Right atrium auricular region (tissue), 2 donors: ENCODE measurements at places on chromosomes 1 and 21.

GRCh38 chr1:27391511-27392095, 819 bp upstream of the GPR3 start:
- DNase-seq, result peak; percentile 80

- DNase-seq, result no peak
Observed at GRCh38 chr1:44242746-44243145, 29.5 kb downstream of the DMAP1 start.

DNA sequence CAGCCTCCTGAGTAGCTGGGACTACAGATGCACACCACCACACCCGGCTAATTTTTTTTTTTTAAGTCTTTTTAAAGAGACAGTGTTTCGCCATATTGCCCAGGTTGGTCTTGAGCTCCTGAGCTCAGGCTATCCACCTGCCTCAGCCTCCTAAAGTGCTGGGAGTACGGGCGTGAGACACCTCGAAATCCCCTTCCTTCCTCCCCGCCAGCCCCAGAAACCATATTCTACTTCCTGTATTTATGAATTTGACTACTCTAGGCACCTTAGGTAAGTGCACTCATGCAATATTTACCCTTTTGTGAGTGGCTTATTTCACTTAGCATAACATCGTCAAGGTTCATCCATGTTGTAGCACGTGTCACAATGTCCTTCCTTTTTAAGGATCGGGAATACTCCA, 6.9 kb upstream of the LRP8 start:
- no peak for DNase-seq

DNA sequence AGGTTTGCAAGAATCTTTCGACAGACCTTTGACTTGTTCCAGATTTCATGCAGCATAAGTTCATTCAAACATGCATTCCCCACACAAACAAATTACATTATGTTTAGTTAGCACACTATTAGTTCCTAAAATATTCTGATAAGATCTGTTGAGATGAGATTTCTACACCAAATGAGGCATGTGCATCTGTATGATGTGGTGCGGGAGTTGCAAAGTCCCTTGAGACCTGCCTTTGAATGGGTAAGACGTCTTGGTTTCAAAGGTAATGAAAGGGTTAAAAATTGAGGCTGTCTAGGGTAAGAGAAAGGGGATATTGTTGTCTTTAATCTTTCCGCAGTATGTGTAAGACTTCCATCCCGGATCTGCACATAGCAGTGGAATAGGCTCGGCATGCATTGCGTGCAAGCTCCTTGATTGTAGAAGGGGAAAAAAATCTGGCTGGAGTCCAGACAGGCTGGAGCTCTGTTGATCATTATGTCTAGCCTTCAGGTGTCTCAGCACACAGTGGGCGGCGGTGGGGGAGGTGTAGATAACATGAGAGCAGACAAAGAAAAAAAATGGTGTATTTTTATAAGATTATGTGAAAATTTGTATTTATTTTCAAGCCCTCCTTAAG, 296.6 kb downstream of the PTPRC start:
- peak; percentile 75 for DNase-seq

DNA sequence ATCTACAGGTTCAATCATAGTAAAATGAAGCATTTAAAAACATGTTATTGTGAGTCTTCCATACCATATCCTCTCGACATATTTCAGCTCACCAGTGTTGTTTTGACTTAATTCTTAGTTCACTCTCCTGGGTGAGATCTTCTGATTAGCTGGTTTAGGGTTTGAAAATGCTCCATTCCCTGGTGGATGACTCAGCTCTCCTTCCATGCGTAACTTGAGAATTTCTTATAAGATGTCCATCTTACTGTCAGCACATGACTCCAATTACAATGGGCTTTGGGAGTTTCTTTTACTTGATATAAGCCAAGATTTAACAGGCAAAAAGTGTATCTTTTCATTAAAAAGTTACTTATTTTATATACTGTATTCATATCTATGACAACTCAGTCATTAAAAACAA, 476.5 kb downstream of the BRINP3 start:
- no peak for DNase-seq

DNA sequence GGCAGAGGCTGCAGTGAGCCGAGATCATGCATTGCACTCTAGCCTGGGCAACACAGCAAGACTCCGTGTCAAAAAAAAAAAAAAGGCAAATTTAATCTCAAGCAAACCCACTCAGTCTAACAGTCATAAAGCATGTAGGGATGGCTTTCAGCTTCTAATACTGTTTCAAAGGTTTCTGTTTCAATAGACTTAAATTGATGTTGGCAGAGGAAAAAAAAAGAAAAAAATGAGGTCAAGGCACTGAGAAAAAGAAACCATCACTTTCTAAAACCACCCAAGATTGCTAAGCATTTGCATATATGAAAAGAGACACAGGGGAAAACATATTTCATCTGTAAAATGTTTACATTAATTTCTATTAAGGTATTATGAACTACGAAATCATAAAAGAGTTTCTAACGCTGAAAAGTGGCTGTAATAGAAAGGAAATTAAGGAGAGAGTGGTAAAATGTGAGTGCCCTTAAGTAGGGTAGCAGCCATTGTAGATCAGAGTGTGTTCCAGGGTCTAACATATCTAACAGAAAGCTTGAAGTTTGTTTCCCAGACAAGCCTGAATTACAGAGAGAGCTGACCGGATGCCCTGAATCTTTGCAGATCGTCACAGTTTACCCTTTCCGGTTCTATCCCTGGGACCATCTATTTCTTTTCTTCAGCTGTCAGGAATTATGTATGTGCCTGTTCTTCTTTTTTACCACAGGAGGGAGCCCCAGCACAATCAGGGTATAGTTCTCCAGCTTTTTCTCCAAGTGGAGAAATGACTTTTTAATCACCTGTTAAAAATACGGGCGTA, 70.0 kb downstream of the PLD5 start:
- DNase-seq, result no peak

- no peak for DNase-seq
Observed at GRCh38 chr1:54350360-54350759, 55.8 kb downstream of the SSBP3 start.

- DNase-seq, result no peak
Observed at GRCh38 chr1:101741910-101742309, 254.8 kb downstream of the OLFM3 start.

GRCh38 chr1:242828828-242829227, 304.3 kb upstream of the PLD5 start:
- no peak for DNase-seq

- no peak for DNase-seq
Observed at GRCh38 chr1:151638812-151639211, 27.0 kb downstream of the SNX27 start.

- no peak for DNase-seq
Observed at GRCh38 chr1:56396581-56396980, 182.8 kb downstream of the PLPP3 start.

- no peak for DNase-seq
Observed at GRCh38 chr1:209816923-209817322, 10.8 kb upstream of the UTP25 start.

GRCh38 chr1:79422726-79423125, 416.2 kb upstream of the ADGRL4 start:
- DNase-seq, result no peak

- no peak for DNase-seq
Observed at GRCh38 chr1:161792740-161793139, 26.6 kb downstream of the ATF6 start.

GRCh38 chr1:14778898-14779865, 180.7 kb downstream of the KAZN start:
- DNase-seq, result no peak

- DNase-seq, result no peak
Observed at GRCh38 chr1:154129391-154129970, 25.4 kb downstream of the NUP210L start.

GRCh38 chr1:78060857-78061563, 15.2 kb downstream of the GIPC2 start:
- no peak for DNase-seq

DNA sequence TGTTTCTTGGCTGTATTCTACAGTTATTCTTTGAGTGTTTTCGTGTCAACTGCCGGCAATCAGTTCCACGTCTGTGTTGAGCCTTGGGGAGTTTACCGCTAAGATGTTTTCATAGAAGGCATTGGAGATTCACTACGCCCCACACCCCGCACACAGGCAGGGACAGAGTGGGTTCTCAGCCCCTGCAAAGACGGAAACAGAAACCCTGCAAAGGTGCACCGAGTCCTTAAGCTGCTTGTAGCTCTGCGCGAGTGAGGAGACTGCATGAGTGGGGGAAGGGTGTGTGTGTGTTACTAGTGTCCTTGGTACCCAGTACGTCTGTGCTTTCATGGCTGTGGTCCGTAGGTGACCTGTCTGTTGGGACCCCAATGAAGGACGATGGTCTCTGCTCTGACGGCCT, 1.9 kb downstream of the LHX4 start:
- no peak for DNase-seq

GRCh38 chr1:44467566-44467965, 62.5 kb downstream of the RNF220 start:
- DNase-seq, result no peak

- peak; percentile 78 for DNase-seq
Observed at GRCh38 chr1:28877132-28877781, 37.1 kb upstream of the EPB41 start.

DNA sequence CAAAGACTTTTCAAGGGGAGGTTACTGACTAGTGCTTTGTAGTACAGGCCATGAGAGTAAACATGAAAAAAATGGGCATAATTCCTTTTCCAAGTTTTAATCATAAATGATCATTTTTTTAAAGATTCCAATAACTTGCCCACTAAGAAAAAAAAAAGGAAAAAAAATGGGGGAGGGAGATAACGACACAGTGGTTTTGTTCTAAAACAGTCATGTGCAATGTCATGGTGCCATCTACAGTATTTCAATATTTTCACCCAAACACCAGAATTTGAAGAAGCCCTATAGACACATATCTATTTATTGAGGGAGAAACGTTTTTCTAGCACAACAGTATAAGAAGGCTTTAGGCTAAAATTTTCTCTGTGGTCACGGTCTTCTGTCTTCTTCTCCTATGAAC, 250.2 kb downstream of the LTN1 start:
- no peak for DNase-seq

DNA sequence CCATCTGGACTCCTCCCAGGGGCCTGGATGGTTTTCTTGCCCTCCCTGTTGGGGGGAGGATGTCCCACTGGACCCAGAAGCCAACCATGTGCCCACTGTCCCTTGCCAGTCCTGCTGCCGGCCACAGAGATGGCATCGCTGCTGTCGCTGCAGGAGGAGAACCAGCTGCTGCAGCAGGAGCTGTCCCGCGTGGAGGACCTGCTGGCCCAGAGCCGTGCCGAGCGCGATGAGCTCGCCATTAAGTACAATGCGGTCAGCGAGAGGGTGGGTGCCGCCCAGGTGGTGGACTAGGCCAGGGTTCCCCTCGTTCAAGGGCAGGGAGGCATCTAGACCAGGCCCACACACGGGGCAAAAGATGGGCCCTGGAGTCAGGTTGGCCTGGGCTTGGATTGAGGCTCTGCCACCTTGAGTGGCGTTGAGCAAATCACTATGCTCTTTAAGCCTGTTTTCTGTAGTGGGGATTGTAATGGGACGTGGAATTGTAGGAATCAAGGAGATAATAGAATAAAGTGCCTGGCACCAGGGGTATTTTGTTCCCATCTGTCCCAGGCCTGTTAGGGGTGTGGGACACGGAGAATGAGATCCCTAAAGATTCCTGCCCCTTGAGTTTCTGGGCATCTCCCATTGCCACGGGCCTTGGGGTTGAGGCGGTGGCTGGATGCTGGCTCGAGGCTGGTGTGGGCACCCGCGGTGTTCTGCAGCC, 2.6 kb downstream of the CROCC start:
- no peak for DNase-seq

DNA sequence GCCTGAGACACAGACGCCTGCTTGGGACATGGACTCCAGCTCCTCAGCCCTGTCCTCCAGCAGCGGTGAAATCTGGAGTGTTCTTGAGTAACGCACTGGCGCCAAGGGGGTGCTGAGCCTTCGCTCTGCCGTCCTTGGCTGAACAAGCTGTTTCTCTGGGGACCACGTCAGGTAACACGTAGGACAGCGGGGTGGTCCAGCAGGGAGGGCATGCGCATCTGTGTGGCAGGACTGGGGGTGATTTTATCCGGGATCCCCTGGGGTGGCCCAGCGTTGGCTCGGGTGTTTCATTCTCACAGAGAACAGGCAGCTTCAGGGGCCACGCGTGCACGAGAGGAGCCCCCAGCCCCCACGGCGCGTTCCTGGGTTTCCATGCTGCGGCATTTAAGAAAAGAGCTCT, 61.2 kb downstream of the AGPAT3 start:
- no peak for DNase-seq

DNA sequence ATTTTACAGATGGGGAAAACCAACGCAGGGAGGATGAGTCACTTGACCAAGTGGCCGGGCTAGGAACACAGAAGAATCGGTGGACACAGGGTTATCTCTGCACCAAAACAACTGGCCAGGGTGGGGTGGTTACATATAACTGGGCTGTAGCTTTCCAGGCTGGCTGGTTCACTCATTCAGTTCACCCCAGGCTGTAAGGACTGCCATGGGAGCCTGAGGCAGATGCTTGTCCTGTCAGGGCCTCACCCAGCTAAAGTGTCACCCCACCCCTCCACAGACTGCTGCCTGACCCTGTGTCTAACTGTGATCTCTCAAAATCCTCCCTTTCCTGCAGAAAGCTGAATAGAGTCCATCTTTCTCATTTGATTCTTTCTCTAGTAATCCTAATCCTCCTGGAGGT, 387.3 kb downstream of the RYR2 start:
- DNase-seq, result no peak

DNA sequence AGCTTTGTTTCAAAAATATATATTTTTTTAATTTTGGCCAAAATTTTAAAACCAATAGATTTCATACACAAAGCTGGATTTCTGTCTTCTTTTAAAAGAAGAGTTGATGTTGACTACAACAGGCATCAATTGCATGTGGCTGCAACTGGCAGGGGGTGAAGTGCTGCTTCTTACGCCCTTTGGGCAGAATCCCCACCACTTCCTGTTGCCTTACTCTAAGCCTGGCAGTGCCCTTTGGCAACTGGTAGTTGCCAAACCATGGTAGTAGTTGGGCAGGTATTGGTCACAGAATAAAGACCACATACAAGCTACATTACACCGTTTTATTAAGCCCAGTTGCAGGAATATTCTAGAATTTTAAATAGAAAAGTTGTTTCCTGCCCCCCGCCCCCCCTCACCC, 17.0 kb downstream of the LAMC2 start:
- DNase-seq, result no peak

GRCh38 chr1:27109103-27109822, 45.7 kb downstream of the SLC9A1 start:
- DNase-seq, result no peak

- DNase-seq, result peak; percentile 21
Observed at GRCh38 chr1:29655945-29656850, 419.9 kb downstream of the PTPRU start.

DNA sequence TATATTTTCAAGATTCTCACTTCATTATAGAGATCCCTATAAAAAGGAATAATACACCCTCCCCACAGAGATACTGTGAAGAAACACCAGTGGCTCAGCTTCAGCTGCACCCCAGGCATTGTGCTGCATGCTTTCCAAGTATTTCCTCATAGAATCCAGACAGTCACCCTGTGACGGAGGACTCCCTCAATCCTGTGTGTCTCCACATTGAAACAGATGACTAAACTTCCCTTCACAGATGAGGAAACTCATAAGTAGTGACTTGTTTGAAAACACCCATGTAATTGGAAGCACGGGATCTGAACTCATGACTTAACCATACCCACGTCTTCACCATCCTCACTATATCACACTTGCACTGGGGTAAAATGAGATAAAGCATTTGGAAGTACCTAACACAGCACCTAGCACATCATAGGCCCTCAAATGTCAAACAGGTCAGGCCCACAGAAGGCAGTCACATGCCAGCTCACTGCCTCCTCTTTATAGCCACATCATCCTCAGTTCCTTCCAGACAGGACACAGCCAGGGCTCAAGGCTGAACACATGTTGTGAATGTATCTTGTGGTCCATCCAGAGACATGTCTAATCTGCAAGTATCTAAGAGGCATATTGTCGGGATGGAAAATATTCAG, 55.2 kb downstream of the GPR161 start:
- DNase-seq, result peak; percentile 84

GRCh38 chr1:109275706-109276345, 7.1 kb downstream of the PSRC1 start:
- no peak for DNase-seq
